ENCODE measurements at places on chromosomes 5 and 9.

GRCh38 chr5:107868650-107869409 is 198.1 kb upstream of the EFNA5 start:
- no peak for DNase-seq

DNA sequence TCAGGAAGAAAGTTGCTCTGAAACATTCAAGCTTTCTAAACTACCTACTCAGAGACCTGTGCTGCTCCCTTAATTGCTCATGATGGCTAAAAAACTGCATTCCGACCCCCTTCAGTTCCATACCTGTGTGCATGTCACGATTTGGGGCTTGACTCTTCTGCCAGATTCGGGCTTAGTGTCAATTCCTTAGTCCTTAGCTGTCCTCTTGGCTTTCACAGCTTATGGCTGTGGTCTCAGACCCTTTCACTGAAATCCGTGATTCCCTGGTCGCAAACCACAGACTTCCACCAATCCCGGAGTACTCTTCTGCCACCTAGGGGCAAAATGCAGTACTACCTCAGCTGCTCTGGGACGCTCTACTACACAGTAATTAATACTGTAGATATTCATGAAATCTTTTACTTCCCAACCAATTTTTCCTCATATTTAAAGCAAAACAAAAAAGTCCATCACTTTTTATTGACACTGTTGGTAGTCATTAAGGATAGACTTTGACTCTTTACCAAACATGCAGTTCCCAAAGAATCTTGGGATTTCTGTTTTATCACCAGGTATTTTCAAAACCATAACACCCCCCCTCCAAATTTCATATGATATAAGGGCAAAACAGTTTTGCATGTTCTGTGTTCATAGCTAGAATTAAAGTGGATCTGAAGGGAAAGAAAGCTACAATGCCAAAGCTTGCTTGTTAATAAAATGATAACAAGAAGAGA is 617.4 kb downstream of the SLCO4C1 start:
- no peak for DNase-seq

DNA sequence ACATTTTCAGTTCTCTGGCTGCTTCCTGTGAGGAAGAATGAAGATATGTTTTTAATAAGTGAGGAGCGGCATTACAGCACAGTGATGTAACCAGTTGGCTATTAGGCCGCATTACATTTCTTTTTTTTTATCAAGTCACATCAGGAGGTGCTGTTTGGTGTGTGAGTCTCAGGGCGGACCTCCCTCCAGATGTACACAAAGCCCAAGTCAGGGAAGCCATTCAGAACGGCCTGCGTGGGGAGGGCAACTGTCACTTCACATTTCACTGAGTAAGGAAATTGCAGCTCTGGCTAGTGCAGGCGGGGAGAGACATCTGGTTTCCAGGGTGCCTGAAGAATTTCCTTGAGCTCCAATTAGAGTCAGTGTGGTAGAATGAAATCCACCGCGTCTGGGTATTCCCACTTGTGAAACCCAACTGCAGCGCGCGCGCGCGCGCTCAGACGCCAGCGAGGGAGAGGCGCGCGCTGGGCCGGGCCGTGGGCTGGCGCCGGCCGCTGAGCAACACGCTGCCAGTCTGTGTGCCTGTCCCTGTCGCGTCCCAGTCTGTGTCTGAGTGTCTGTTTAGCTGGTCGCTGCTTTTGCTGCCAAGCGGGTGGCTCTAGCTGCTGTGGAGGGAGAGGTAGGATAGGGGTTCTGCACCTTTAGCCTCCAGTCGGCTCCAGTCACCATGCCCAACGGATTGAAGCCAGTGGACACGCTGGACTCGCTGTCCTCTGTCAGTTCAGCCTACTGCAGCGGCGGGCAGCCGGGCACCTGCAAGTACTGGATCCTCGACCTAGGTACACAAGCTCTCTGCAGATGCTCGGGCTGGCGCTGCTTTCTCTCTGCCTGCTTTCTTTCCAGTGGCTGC is 140.8 kb upstream of the OTULINL start:
- no peak for DNase-seq

DNA sequence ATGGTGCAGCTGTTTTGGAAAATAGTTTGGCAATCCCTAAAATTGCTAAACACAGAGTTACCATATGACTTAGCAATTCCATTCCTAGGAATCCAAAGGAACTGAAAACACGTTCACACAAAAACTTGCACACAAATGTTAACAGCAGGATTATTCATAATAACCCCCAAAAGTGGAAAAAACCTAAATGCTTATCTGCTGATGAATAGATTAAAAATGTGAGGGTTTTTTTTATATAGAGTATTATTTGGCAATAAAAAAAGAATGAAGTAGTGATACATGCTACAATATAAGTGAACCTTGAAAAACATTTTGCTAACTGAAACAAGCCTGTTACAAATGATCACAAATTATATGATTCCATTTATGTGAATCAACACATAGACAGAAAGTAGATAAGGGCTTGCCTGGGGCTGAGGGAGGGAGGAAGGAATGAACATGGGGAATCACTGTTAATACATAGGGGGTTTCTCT is 45.1 kb upstream of the TRIO start:
- DNase-seq: no peak

DNA sequence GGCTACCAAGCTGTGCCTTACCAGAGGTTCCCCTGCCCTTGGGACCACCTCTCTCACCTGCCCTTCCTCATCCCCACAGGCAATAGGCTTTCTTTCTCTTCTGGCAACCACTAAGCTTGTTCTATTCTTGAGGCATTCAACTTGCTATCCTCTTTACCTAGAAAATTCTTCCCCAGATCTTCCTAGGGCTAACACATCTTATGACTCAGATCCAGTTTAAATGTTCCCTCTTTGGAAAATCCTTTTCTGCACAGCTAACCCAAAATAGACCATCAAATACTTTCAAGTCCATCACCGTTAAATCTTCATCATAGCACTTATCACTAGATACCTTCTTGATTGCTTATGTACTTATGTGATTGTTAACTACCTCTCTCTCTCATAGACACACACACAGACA is 93.7 kb downstream of the ENC1 start:
- no peak for DNase-seq

All from stimulated activated CD8-positive, alpha-beta memory T cell treated with anti-CD3 and anti-CD28 coated beads, Interleukin-4, amount 100 ng/mL, for 4 hours (primary cell).